ENCODE measurements at places on chromosomes 3 and 15.

- no peak for DNase-seq
Measured at GRCh38 chr3:98012979-98013378, 22.1 kb downstream of the GABRR3 start.

DNA sequence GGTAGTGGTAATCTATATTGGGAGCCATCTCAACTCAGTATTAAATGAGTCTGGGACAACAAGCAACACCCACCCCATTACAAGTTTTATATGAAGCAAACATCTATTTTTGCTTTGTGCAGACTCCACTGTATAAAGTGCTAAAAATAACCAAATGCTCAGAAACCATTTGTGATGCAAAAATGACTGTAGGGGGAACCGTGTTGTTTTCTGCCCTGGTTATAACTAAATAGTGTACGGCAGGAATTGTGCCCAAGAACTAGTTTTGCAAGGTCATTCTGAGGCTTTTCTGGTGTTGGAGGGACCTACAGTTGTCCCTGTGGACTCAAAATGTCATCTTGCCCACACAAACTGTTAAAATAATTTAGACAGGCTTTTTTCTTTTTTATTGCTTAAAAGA lies 88.3 kb downstream of the ITPR1 start:
- DNase-seq, result no peak

- no peak for DNase-seq
Measured at GRCh38 chr3:174229916-174230315, 629.2 kb upstream of the NAALADL2 start.

- no peak for DNase-seq
Measured at GRCh38 chr3:43540624-43541023, 81.2 kb downstream of the ANO10 start.

DNA sequence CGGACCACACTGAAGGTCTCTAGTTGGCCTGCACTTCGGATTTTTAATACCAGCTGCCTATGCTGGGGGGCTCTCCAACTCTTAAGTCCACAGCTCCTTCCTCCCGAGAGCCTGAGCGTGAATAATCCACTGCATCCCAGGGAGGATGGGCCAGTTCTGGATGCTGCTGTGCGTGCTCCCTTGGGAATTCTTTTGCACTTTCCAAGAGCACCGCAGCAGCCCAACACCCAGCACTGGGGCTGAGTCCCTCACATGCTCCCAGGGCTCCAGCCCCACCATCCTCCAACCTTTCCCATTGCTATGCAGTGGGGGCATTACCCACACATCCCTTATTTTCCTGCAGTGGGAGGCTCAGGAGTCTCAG lies 136.4 kb upstream of the IQSEC1 start:
- no peak for DNase-seq

- no peak for DNase-seq
Measured at GRCh38 chr3:45559560-45560118, 34.9 kb upstream of the LIMD1 start.

- no peak for DNase-seq
Measured at GRCh38 chr15:58190419-58190818, 52.2 kb downstream of the AQP9 start.

DNA sequence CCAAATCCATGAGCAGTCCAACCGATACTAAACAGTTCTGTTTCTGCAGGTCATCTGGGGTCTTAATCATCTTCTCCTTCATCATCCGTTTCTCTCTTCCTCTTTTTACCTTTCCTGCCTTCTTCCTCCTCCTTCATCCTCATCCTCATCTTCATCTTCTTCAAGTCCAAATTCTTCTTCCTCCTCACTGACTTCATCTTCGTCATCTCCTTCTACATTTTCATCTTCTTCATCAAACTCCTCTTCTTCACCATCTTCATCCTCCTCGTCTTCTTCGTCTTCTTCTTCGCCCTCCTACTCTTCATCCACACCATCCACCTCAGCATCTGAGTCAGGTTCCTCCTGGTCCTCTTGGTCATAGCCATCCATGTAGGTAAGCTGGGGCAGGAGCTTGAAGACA lies 14.2 kb upstream of the COMMD4 start:
- no peak for DNase-seq

- DNase-seq, result no peak
Measured at GRCh38 chr3:2468816-2469215, 370.1 kb downstream of the CNTN4 start.

DNA sequence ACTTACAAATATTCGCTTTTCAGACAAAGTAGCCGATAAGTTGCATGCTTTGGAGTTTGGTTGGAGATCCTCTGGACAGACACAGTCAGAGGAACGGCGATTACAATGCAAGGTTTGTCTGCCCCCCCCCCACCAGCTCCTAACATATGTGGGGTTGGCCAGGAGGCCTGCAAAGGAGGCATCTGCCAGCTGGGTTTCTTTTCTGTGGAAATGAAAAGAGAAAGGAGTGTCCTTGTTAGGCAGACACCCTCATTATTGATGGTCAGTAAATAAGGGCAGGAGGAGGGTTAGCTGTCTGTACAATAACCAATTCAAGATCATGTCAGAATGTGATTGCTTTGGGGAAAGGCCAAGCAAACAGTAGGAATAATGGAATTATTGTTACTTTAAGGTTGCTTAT lies 49.1 kb downstream of the TLNRD1 start:
- DNase-seq, result peak; percentile 8

DNA sequence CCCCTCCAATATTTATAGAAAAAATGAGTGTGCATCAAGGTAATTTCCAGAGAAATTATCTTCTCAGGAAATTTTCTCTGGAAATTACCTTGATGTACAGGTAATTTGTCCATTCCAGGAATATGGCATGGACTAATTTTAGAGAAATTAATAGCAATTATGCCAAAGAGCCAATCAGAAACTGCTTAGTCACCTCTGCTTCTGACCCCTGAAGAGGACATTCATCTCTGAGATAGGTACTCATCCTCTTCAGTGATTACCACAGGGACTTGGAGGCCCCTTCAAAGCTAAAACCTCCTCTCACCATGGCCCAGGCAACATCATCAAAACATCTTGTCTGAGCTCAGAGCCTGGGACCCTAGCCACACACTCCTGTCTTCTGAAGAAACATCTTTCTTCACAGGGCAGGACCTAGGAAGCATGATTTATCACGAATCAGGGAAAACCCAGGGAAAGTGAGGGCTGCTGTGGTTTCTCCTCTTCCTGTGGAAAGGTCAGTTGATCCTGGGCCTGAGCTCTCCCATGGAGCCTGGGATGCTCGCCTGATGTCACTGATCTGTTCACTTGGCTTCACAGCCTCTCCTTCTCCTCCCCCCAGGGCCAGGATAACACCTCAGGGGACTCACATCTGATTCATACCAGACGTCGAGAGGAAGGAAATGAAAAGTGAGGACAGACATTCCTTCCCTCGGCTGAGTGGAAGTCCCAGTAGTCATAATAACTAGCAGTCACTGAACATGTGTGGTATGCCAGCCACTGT lies 210.5 kb downstream of the DTWD1 start:
- no peak for DNase-seq

DNA sequence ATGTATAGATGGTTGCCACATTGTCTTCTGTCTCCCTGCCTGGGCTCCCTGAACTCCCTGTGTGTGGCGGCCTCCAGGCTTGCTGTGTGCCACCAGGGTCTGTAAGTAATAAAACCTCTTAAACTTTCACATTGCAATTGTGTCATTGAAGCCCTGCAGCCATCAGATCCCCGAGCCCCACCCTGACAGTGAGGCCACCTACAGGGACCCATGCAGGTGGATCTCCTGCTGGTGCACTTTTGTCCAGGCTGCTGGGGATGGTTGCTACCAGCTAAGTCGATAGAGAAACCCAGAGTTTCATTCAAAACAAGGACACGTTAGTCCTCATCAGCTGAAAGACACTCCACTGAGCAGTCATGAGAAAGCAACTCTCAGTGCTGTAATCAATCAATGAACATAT lies 133.6 kb upstream of the PRICKLE2 start:
- no peak for DNase-seq

GRCh38 chr3:11288786-11289637 lies 16.8 kb downstream of the ATG7 start:
- no peak for DNase-seq

GRCh38 chr3:151837057-151837456 lies 23.1 kb downstream of the AADAC start:
- no peak for DNase-seq

GRCh38 chr15:91968610-91969009 lies 115.1 kb downstream of the SLCO3A1 start:
- DNase-seq, result no peak
